ENCODE measurements at places on chromosomes 1 and 21.
A peak's percentile ranks its signal among the peaks of the same experiment; 100 is the strongest.

DNA sequence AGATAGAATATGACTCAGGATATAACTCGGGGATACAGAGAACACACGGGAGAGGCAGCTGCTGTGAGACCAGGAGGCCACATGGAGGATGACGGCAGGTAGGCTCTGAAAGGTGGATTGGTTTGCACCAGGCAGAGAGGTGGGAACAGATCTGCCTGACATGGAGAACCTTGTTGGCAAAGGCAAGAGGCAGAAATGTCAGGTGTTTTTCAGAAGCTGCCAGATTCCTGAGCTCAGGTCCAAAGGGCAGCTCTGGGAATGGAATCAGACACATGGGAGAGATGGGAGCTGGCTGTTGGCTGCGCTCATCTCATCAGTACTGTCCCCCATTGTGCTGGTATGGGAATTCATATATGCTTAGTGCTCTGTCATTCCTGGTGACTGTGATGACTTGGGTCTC lies 19.2 kb downstream of the SYT6 start:
- DNase-seq, result no peak

- DNase-seq, result no peak
These were observed 171.5 kb upstream of the CAMK1G start for GRCh38 chr1:209412036-209412435.

- no peak for DNase-seq
These were observed 84.1 kb downstream of the LYPLAL1 start for GRCh38 chr1:219257751-219258150.

DNA sequence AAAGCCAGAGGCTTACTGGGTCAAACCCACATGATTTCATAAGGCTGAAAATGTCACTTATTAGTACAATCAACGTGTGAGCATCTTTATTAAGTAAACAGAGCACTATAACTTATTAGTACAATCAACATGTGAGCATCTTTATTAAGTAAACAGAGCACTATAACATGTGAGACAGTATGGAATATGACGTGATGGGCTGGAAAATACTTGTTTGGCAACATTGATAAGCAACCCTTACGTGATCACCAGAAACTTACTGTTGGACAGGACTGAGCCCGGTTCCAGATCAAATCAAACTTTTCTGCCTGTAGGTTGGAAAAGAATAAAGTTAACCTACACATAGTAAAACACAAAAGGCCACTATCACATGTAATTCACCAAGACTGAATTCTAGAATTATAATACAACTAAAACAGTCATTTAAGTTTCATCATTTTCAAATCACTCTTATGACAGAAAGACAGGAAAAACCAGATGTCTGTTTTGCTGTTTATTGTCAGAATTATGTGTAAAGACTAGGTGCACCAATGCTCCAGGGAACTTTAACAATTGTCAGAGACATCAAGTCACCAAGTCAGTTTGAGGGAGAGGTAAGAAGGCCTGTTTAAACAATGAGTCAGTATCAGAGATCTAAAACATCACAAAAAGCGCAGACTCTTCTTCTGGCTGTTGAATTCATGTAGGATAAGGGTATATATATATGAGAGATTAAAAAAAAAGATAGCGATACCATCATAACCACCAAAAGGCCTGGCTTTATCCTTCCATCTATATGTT lies 15.7 kb downstream of the ATPAF1 start:
- no peak for DNase-seq

DNA sequence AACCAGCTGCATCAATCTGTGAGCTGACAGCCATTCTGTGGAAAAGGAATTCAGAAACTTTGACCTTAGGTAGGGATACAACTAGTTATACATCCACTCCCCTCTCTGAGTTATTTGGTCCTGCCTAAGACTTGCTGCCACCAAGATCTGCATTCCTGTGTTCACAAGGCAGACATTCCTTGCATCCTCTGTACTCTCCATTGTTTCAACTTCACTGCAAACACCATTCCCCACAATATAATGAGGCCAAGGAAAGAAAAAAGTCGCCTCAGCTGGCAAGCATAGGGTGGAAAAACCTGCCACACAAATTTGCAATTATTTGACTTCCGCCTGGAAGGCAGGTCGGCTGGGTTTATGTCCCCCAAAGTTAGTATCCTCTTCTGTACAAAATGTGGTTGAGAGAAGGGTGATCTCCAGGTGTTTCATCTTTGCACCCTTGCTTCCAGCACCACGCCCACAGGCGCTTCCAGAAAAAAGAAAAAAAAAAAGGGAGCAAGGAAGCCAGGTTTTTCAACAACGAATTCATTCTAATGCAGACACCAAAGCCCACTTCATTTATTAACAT lies 676 bp upstream of the CTTNBP2NL start:
- DNase-seq, result no peak

DNA sequence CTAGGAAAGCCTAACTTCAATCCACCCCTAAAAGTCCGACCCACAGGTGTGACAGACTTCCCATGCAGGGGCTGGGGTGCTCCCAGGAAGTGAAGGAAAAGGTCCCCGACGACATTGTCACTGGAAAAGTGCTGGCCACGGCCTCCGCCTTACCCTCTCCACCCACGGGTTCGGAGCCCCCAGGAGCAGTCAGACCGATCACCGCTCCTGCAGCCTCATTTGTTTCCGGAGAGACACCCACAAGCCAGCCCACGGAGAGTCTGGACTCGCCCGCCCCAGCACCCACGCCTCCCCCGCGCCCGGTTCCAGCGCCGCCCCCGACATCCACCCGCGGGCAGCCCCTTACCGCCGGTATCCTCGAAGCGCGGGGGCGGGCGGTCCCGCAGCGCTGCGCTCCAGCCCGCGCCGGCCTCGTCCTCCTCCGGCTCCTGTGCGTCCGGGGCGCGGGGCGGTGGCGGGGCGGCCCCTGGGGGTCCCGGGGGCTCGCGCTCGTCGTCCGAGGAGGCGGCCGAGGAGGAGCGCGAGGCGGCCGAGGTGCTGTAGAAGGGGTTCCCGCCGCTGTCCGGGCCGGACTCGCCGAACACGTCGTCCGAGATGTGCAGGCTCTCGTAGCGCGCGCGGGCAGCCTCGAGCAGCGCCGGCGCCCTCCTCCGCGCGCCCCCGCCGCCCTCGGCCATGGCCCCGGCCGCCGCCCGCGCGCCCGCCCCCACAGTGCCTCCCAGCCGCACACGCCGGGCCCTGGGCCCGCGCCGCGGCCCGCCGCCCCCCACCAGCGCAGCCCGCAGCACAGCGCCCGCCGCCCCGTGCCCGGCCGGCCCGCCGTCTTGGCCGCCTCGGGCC lies 660 bp downstream of the PGBD5 start:
- DNase-seq, result peak; percentile 59

DNA sequence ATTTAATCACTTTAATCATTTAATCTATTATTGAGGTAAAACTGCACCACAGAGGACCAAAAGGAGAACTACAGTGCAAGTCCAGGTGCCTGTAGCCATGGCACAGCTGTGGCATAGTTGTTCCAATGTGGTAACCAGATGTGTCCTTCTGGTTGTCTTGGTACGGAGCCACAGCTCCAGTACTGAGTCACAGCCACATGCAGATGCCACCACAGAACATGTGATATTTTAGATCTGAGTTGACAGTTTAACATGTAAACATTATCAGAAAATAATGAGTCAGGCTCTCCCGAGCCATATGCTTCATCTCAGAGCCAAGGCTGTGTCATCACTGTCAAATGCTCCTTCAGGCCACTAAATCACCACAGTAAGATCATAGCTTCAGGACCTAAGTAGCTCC lies 56.4 kb upstream of the RGS7 start:
- no peak for DNase-seq

DNA sequence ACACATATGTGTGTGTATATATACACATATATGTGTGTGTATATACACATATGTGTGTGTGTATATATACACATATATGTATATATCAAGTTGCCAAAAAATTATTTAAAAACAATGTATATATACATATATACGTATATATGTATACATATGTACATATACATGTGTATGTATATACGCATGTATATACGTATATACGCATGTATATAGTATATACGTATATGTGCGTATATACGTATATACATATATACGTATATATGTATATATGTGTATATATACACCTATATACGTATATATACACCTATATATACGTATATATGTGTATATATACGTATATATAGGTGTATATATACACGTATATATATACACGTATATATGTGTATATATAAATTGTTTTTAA lies 57.0 kb upstream of the ZNF644 start:
- no peak for DNase-seq

All from ecto neural progenitor cell (in vitro differentiated cells).